ENCODE measurements at places on chromosomes 13 and 19.

DNA sequence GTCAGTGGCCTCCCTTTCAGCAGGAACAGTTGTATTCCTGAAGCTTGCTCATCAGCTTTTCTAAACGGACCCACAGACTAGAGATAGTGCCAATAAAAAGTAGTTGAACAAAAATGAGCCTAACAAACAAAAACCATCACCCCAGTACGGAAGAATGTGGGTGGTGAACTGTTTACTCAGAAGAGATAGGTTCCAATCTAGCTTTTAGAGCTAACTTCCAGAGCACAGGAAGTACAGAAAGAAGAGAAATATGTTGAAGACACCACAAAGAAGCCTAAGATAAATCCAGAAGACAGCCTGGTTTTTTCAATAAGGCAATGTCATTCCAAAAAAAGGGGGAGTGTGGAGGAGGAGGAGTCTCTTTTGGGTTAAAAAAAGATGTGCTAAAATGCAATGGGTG, 2.8 kb upstream of the LMO7 start:
- no peak for DNase-seq

DNA sequence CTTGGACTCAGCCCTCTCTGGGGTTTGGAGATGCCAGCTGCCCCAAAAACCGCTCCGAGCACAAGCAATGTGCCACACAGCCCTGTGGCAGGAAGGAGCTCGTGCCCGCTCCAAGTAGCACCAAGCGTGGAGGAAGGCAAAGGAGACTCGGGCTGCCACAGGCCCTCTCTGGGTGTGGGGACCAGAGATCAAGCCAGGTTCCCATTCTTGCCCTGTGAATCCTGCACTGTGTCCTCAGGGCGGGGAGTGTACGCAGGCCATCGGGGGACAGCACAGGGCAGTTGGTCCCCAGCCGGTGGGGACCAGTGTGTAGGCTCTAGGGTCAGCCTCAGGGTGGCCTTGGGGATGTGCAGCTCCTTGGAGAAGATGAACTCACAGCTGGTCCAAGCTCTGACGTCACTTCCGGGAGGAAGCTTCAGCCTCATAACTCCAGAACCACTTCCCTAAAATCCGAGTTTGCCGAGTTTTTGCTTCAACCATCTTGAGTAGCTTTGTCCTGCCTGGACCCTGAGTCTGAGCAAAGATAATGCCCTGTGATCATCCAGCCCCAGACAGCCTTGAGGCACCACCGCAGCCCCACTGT, 9.3 kb upstream of the CPAMD8 start:
- no peak for DNase-seq

GRCh38 chr13:30830638-30830965, 75.5 kb upstream of the MEDAG start:
- DNase-seq: no peak

GRCh38 chr13:103656311-103656710, 590.1 kb upstream of the SLC10A2 start:
- no peak for DNase-seq

GRCh38 chr19:53824134-53824611, at the start of gene NLRP12:
TSS of gene NLRP12 (minus strand) at chr19:53824314. CDS start at chr19:53824174, 140 bp downstream.
- DNase-seq: no peak

GRCh38 chr13:112071102-112071722, 4.3 kb downstream of the SOX1 start:
- no peak for DNase-seq

DNA sequence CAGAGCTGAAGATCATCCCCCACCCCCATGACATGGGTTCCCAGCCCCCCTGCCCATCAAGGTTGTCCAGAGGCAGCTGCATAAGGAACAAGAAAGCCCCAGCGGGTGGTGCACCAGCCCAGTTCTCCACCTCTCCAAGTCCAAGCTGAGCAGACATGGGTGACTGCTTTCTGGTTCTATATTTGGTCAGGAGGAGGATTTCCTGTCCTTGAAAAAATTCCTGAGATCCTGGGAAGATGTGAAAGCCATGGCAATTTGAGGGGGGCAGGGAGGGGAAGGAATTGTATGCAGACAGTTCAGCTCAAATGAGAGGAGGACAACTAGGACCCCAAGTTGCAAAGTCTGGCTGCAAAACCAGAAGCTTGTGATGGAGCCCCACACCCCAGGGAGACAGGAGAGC, 55.4 kb upstream of the ADGRE5 start:
- no peak for DNase-seq

- no peak for DNase-seq
These were observed 5.9 kb downstream of the LRRC4B start for GRCh38 chr19:50562329-50562728.

DNA sequence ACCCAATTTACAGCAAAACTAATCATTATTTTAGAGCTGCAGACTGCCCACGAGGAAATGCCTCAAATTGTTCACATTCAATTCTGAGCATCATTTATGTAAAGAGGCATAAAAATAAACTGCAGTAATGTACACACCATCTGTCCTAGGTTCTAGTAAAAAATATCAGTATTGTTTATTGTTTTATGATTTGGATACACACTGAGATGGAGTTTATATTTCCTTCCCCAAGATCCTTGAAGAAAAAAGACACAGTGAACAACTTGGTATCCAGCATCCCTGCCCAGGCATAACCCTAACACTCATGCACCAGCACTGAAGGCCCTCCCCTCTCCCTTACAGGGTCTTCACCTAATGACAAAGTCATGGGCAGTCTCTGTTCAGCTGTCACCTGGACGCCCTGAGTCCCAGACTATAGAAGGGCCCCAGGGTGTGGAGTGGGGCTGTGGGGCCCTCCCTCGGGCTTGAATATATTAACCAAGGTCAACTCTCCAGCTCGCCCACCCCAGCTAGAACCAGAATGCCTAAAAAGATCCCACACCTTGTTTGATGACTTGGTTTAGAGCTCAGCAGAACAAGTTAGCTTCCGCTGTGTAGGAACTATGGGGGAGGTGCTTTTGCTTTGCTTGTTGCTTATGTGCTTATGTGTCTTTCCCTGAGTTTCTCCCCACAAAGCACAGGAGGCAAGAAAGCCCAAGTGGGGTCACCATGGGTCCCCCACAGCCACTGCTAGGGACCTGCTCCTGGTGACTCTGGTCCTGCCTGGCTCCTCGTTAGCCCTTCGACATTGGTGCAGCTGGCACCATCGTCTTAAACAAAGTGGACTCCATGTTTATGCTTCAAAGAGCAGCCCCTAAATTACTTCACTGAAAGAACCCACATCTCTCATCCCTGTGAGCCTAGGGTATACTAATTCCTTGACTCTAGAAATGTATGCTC, 111.1 kb downstream of the COL4A1 start:
- no peak for DNase-seq

DNA sequence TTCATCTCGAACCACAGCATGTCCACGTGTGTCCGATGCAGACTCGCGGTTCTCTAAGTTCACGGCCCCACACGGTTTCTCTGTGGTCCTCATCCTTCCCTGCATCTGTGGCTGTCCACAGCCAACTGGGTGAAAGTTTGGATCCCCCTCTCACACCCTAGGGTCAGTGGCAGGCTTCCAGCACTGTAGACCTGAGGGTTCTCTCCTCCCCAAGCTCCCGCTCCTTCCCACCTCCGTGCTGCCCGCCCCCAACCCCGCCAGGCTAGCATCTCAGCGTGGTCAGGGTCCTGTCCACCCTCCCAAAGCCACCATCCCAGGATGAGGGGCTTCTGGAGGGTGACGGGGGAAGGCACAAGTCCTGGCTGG, 3.0 kb downstream of the ANGPTL4 start:
- DNase-seq: no peak
